Urinary bladder (tissue), 4 donors: ENCODE measurements at places on chromosomes 13 and 19.

DNA sequence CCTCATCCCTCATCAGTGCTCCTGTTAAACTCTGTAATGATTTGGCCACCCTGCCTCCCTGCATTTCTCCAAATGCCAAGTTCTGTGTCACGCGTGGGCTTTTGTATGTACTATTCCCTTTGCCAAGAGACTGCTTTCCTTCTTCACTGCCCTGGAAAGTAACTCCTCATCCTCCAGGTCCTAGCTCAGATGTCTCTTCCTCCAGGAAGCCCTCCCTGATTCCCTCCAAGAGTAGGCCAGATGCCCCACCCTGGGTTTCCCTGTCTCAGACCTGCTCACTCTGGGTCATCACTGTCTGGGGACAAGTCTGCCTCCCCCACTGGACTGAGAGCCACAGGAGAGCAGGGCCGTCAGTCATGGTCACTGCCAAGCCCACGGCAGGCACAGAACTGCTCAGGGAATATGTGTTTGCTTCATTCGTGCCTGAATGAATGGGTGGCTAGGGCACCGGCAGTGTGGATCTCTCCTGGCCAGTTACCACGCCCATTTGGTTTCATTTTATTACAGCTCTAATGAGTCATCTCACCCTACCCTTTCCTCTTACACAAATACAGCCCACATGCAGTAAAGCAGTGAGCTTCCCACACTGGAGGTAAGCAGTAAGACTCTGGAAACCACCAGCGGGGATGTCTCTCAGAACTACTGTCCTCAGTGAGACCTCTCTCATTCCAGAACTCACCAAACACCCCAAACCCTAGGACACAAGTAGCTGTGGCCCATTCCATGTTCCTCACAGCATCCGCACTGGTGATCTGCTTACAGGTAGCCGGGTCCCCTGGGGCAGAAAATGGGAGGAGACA is 12.1 kb upstream of the GPR4 start:
- DNase-seq = no peak

DNA sequence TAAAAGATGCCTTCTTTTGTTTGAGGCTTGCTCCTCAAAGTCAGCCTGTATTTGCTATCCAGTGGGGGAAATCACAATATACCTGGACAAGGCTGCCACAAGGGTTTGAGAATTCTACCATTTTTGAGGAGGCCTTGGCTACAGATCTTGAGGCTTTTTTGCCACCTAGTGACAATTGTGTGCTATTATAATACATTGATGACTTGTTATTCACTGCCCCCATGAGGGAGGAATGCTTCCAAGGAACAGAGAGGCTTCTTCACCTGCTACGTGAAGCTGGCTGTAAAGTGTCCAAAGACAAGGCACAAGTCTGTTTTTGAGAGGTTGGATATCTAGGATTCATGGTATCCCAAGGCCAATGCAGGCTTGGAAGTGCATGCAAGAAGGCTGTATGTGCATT is 72.5 kb downstream of the ZNF708 start:
- no peak for DNase-seq

DNA sequence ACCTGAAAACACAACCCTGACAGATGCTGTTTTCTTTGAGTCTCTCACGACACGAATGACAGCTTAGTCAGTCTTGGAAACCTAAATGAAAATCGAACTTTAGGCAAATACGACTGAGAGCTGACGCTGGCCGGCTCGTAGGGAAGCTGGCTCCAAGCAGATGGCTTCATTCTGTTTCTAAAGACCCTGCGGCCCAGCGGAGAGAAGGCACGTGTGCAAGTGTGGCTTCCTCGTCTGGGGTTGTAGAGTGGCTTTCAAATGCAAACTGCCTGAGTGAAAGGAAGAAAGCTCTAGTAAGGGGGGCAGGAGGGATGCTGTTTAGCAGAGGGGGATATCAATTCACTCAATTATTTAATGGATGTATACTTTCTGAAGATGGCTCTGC is 26.1 kb upstream of the TIMM44 start:
- DNase-seq = no peak

- peak; percentile 7 for DNase-seq
Observed at GRCh38 chr19:38183251-38183897, 40.6 kb downstream of the DPF1 start.

- no peak for DNase-seq
Observed at GRCh38 chr19:7856109-7856591, 18.0 kb downstream of the PRR36 start.

DNA sequence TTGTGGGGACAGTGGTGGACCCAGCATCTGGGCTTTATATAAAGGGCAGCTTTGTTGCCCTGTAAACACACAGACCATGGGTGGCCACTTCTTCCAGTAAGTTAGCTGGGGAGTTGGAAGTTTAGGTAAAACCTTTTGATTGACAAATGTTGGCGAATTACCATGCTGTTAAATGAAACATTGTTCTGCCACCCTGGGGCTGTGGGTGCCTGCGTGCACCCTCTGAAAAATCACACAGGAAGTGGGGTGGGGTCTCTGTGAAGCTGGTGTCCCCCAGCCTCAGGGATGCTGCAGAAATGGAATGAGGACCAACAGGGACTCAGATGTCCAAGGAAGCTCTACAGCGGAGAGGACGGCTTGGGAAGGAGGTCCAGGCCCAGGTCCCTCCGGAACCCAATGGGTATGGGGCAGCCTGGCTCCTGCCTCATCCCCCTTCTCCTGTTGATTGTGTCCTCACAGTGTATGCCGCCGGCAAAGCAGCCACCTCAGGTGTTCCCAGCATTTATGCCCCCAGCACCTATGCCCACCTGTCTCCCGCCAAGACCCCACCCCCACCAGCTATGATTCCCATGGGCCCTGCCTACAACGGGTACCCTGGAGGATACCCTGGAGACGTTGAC is 2.8 kb upstream of the USF2 start:
- DNase-seq = no peak

GRCh38 chr13:39665763-39666162 is 10.3 kb downstream of the COG6 start:
- no peak for DNase-seq

DNA sequence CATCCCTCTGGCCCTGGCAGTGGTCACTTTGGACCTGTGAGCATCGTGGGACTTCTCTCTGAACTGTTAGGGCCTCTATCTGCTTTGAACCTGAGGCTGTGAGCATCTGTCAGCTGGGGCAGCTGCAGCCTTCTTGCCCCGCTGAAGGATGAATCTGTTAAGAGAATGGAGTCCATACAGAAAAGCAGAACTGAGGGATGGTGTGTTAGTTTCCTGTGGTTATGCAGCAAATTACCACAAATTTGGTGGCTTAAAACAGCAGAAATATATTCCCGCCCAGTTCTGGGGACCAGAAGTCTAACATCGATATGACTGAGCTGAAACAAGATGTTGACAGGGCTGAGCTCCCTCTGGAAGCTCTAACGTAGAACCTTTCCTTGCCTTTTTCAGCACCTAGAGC is 1.6 kb upstream of the ZNF497 start:
- no peak for DNase-seq

GRCh38 chr19:38684078-38684861 is 36.8 kb downstream of the ACTN4 start:
- no peak for DNase-seq

DNA sequence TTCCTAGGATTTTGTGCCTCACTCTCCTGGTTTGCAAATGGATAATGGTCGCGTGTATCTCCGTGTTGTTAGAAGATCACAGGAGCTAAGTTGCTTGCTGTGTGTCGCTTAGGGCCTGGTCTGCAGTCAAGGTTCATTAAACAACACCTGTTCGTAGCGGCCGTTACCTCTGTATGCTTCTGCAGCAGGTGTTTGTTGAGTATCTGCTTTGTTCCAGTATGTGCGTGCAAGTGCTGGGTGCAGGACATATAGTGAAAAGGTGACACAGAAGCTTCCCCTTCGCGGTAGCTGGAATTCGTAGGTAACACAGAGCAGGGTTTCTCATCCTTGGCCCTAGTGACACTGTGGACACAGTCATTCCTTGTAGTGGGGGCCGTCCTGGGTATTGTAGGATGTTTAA is 5.4 kb downstream of the MED25 start:
- DNase-seq = no peak

DNA sequence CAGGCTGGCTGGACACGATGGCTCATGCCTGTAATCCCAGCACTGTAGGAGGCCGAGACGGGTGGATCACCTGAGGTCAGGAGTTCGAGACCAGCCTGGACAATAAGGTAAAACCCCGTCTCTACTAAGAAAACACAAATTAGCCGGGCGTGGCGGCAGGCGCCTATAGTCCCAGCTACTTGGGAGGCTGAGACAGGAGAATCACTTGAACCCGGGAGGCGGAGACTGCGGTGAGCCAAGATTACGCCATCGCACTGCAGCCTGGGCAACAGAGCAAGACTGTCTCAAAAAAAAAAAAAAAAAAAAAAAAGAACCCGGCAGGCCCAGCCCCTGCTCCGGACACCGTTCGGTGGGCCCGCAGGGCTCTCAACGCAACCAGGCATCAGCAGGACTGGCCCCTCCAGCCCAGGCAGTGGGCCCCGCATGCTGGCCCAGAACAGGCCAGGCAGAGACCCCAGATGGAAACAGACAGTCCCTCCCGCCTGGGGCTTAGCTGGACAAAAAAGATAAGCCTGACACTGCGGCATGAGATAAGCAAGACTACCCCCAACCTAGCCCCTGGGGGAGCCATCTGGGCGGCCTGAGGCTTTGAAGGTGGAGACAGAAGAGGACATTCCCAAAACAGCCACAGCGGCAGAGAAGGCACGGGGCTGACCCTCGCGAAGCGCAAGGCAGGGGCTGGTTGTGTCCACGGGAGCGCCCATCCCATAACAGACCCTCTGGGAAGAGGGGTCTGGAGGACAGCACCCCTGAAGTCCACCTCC is 11.6 kb downstream of the REXO1 start:
- DNase-seq = no peak

DNA sequence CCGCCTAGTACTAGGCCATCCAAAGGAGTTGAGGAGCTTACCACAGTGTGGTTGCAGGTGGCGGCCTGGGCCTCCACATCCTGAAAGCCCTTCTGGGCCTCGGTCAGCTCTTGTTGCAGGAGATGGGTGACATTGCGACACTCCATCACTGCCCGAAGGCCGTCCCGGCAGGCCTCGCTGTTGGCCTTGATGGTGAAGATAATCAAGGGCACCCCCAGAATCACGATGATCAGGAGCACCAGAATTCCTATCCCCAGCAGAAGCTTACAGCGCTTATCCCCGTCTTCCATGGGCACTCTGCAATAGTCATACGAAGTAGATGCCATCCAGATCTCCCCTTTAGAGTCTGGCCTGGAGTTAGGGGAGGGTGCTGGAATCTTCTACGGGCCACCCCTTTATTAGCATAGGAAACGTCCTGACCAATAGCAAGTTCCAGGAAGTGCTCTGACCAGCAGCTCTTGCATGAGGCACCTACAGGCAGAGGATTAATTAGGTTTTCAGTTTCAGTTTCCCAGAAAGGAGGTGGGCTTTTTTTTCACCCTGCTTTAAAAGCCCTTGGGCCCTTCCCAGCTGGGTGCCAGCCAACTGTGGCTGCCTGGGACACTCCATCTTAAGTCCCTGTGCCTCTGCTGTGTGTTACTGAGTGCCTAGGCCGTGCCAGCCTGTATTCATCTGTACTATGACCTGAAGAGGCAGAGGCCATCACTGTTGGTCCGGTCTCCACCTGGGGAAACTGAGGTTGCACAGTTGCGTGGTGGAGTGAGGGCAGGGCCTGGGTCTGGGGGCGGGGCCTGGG is at the start of gene BST2:
BST2 (minus strand) TSS at position 381 of the 796 bp plus-strand sequence; CDS start at position 326, 55 bp downstream.
- no peak for DNase-seq

GRCh38 chr13:59356607-59357006 is 807.1 kb downstream of the DIAPH3 start:
- no peak for DNase-seq

DNA sequence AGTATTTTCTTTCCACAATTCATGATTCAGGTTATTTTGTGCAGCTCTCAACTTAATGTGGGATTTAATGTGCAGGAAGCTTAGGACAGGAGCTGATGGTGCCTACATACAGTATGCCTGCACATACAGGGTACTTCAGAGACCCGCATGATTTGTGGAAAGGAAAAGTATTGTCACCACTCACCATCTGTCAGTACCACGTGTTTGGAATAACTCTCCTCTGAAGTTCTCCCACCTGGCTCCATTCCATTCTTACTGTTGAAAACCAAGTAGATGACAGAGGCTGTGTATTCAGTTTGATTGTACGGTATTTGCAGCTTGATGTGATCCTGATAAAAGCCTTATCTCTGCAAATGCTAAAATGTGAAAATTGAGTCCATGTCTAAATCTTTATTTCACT is 85.7 kb downstream of the ZAR1L start:
- DNase-seq = no peak

GRCh38 chr19:4375164-4376027 is 25.0 kb downstream of the SH3GL1 start:
- no peak for DNase-seq

DNA sequence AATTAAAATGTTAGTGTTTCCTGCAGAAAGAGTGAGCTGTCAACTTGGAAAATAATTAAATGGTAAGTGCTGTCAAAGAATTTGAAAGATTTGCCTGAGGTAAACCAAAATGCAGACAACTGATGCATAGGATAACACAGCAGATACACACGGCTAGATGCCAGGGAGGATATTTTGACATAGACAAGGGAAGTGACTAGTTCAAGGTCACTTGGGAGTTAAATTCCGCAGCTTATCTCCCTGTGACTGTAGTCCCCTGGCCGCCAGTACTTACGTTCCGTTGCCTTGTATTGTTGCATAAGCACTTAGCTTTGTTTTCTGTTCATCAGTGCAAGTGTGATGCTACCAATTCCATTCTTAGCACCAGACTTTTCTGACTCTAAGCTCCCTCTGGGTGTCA is 247.3 kb upstream of the MAB21L1 start:
- DNase-seq = no peak

DNA sequence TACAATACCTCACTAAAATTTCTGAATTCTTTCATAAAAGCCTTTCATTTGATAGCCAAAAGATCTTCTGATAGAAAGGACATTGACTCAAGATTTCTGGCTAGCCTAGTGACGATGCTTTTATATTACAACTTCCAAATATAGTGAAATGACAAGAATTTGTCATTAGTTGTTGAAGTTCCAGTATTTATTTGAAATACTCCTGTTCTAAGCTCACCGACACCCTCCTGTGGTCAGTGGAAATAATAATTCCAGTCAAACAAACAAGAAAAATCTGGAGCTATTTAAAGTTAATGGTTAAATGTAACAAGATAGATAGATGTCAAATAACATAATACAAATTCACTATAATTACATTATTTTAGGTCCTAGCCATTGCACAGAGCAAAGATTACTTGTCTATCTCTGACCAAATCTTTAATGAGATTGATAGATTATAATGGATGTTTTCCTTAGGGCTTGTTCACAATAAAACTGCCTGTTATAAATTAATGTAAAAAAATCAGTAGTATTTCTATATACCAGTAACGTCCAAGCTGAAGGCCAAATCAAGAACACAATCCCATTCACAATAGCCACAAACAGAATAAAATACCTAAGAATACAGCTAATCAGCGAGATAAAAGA is 195.5 kb downstream of the RGCC start:
- no peak for DNase-seq

- DNase-seq = no peak
Observed at GRCh38 chr19:11699931-11700794, 38.6 kb downstream of the ZNF823 start.
